ENCODE measurements at places on chromosomes 13 and 19.

DNA sequence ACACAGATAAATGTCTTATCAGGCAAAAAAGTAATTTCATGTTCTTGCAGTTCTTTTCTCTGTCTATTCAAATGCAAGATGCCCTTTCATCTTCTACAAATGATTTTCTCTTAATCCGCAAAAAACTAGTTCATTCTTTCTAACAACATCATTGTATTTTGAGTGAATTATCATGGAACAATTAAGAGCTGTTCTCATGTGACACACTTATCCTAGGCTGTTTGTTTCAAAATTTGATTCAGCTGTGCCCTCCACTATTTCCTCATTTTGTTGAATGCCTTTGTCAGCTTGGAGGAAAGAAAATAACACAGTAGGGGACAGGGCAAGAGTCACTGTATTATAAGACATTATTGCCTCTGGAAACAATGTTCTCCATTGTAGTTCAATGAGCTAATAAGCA lies 396.9 kb downstream of the KCTD12 start:
- H3K27ac ChIP-seq = no peak overlapping the region
- H3K4me3 ChIP-seq = no peak overlapping the region

DNA sequence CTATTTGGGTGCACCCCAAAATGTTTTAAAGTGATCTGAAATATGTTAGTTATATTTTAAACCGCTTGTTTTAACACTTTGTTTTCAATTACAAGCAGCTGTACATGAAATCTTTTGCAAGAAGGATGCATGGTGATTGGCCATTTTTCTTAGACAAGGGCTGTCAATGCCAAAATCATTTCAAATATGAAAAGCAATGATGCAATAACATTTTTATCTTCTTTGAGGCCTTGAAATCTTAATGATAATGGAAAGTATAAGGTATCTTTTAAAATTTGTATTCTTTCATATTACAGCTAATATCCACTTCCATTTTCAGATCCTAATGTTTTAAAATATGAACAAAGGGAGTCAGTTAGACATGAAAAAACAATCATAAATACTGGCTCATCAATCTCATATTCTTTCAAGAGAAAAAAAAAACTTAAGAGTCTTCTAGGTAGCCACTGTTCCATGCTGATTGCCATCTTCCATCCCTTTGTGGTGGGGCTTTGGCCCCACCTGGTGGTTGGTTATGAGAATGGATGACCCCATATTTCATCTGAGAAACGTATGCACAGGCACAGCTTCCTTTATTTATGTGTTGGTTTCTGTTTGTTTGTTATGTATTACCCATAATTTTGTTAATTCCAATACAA lies 330.3 kb upstream of the MIR17HG start:
- H3K27me3 ChIP-seq = no peaks in the 10 kb centered on the region
- no peaks in the 10 kb centered on the region for H3K4me1 ChIP-seq
- no peaks in the 10 kb centered on the region for H3K36me3 ChIP-seq
- no peak overlapping the region for H3K4me3 ChIP-seq
- H3K27ac ChIP-seq = no peak overlapping the region

DNA sequence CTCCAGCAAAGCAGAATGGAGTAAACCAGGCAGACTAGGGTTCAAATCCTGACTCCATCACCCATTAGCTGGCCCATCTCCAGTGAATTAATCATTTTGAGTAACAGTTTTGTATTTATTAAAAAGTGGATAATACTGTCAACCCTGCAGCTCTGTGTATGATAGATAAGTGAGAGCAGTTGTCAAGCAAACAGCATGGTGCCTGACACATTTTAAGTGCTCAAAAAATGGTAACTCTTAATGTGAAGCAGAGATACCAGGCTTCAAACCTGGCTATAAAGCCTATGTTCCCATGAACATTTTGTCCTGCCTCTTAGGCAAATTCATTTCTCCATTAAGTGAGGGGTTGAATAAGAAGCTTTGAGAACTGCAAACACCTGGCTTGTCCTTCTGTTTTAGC lies 409.6 kb downstream of the TBC1D4 start:
- no peak overlapping the region for H3K27ac ChIP-seq
- no peaks in the 10 kb centered on the region for H3K4me1 ChIP-seq
- H3K36me3 ChIP-seq = no peaks in the 10 kb centered on the region
- H3K4me3 ChIP-seq = no peak overlapping the region

GRCh38 chr19:47881757-47882156 lies 4.4 kb downstream of the SULT2A1 start:
- H3K4me3 ChIP-seq = no peak overlapping the region
- H3K36me3 ChIP-seq = no peaks in the 10 kb centered on the region
- no peaks in the 10 kb centered on the region for H3K4me1 ChIP-seq
- no peak for DNase-seq
- no peak overlapping the region for H3K27ac ChIP-seq
- H3K27me3 ChIP-seq = peaks cover 6% of the 10 kb centered on the region

GRCh38 chr19:1783874-1784273 lies 28.2 kb downstream of the ATP8B3 start:
- no peak overlapping the region for H3K4me3 ChIP-seq
- DNase-seq = no peak
- H3K4me1 ChIP-seq = no peaks in the 10 kb centered on the region
- no peak overlapping the region for H3K27ac ChIP-seq
- H3K36me3 ChIP-seq = no peaks in the 10 kb centered on the region
- H3K27me3 ChIP-seq = peaks cover 15% of the 10 kb centered on the region

GRCh38 chr13:98184792-98185191 lies 7.7 kb upstream of the RNF113B start:
- no peak for DNase-seq
- no peaks in the 10 kb centered on the region for H3K36me3 ChIP-seq
- H3K4me1 ChIP-seq = no peaks in the 10 kb centered on the region
- no peak overlapping the region for H3K4me3 ChIP-seq
- H3K27ac ChIP-seq = no peak overlapping the region

DNA sequence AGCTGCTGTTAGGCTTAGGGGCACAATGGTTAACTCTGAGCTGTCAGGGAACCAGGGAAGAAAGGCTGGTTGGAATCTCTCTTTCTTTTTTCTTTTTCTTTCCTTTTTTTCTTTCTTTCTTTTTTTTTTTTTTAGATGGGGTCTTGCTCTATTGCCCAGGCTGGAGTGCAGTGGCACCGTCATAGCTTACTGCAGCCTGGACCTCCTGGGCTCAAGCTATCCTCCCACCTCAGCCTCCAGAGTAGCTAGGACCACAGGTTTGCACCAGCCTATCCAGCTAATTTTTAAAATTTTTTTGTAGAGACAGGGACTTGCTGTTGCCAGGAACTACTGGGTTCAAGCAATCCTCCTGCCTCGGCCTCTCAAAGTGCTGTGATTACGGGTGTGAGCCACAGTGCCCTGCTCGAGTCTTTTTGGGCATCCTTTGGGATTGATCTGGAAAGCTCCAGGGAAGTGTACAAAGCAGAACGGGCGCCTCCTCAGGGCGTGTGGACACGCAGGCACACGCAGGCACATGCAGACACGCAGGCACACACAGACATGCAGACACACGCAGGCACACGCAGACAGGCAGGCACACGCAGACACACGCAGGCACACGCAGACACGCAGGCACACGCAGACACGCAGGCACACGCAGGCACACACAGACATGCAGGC lies 99.2 kb downstream of the GADD45B start:
- peaks cover under 1% of the 10 kb centered on the region for H3K36me3 ChIP-seq
- H3K27me3 ChIP-seq = peaks cover 2% of the 10 kb centered on the region
- no peak overlapping the region for H3K4me3 ChIP-seq
- H3K4me1 ChIP-seq = peaks cover 6% of the 10 kb centered on the region

DNA sequence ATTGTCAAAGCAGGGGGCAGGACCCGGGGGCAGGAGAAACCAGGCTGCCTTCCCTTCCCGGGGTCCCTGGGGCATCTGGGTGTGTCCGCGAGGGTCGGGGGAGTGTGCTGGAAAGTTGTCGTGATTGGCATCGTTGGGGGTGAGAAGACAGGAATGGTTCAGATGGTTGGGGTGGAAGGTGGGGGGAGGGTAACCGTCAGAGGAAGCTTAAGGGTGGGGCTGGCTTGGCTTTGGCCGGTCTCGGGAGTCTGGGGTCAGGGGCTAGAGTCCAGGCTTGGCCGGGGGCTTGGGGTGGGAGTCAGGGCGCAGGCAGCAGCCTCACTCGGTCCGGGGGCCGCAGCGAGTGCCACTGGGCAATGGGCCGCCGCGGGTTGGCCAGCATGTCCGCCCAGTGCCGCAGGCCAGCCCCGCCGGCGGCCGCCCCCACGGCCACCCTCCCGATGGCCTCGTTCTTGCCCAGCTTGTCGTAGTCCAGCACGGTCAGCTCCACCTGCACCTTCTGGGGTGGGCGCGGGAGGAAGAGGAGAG lies 6.8 kb upstream of the DNAAF3 start:
- H3K4me1 ChIP-seq = peaks cover 15% of the 10 kb centered on the region
- peaks cover 51% of the 10 kb centered on the region for H3K27me3 ChIP-seq
- no peak overlapping the region for H3K27ac ChIP-seq

DNA sequence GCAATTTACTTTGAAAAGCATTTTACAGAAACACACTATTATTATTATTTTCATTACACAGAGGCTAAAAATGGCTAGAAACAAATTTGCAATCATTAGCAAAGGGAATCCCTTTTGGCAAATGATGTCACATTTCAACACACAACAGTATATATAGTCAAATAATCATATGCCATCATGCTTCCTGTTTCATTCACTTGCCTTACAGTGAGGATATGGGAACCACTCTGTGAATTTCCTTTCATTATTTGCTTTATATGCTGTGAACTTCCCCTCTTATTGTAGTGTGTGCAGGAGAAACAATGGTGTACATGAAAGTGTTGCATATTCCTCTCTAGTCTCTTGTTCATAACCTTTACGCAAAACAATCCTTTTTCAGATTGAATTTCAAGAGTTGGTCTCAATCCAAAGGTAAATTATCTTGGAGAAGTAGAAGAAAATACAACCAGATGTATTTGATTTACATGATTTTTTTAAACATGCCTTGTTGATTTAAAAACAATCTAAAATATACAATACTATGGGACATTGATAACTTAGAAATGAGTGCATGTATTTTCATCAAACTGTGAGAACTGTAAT lies 657.3 kb downstream of the EFNB2 start:
- no peaks in the 10 kb centered on the region for H3K36me3 ChIP-seq
- no peak overlapping the region for H3K4me3 ChIP-seq
- DNase-seq = no peak
- H3K4me1 ChIP-seq = no peaks in the 10 kb centered on the region
- H3K27me3 ChIP-seq = no peaks in the 10 kb centered on the region

DNA sequence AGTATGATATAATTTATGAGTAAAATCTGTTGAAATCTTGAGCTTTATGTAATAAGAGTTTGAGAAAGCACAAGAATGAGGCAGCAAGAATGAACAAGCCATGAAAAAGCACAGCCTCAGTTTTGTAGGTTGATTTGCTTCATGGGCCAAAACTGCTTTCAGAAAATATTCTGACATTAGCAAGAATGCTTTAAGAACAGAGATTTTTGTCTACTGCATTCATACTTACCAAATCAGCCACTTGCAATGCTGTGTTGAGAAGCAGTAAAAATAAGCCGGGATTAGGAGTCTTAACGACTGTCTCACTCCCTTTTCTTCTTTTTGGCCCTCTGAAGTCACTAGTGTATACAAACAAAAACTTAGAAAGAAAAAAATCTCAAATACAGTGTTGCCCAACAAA lies 114.5 kb downstream of the POSTN start:
- no peaks in the 10 kb centered on the region for H3K27me3 ChIP-seq
- DNase-seq = no peak
- no peak overlapping the region for H3K4me3 ChIP-seq
- H3K27ac ChIP-seq = no peak overlapping the region

GRCh38 chr19:51137792-51138425 lies 4.2 kb upstream of the SIGLEC7 start:
- no peak overlapping the region for H3K4me3 ChIP-seq
- no peak overlapping the region for H3K27ac ChIP-seq
- peaks cover 3% of the 10 kb centered on the region for H3K27me3 ChIP-seq
- H3K36me3 ChIP-seq = no peaks in the 10 kb centered on the region
- H3K4me1 ChIP-seq = peaks cover 14% of the 10 kb centered on the region
- DNase-seq = no peak

DNA sequence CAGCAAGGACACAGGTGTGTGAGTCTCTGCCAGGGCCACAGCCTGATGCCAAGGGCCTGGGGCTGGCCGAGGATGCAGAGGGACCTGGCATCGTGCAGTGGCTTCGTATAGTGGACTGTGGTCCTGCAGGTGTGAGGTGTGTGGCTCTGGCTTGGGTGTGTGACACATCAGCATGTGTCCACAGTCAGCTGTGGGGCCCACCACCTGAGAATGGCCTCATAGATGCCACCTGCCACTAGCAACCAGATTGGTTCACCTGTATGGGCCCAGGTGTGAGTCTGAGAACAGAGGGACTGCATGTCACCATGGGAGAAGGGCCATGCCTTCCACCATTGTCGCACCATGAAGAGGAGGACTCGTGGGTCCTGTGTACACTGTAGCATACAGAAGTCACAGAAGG lies 2.4 kb downstream of the PPP1R14A start:
- H3K27me3 ChIP-seq = peaks cover 8% of the 10 kb centered on the region
- H3K27ac ChIP-seq = peak overlapping the region; percentile 23
- no peak for DNase-seq

DNA sequence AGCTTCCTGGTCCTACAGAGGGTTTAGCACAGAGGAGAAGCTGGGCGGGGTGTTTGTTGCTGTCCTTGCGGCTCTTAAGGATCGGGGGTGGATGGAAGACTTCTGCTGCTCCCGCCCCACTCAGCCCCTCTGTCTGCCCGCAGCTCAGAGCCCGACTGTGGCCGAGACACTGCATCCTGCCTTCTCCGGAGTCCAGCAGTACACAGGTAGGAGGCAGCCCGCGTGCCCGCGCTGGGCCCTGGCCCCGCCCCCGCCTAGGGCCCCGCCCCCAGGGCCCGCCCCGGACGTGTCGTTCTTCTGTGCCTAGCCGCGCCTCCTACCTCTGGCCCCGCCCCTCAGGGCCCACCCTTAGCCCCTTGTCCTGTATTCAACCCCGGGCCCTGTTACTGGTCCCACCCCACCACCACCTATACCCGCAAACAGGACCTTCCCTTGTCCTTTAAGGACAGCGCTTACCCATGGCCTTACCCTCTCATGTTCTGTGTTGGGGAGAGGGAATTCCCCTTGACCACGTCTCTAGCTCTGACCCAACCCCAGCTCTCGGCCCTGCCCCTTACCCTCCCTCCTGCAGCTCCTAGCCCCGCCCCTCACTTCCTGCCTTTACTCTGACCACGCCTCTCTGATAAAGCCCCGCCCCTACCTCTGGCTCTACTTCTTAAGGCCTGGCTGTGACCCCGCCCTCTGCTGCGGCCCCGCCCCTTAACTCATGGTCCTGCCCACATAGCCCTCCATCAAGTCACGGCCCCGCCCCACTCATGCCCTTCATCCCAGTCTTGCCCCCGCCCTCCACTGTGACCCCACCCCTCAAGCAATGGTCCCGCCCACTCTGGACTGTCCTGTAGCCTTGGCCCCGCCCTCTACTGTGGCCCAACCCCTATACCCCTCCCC lies 60.5 kb downstream of the CELF5 start:
- peaks cover 14% of the 10 kb centered on the region for H3K27me3 ChIP-seq
- no peak overlapping the region for H3K4me3 ChIP-seq
- no peak overlapping the region for H3K27ac ChIP-seq
- H3K4me1 ChIP-seq = no peaks in the 10 kb centered on the region
- DNase-seq = peak; percentile 50

DNA sequence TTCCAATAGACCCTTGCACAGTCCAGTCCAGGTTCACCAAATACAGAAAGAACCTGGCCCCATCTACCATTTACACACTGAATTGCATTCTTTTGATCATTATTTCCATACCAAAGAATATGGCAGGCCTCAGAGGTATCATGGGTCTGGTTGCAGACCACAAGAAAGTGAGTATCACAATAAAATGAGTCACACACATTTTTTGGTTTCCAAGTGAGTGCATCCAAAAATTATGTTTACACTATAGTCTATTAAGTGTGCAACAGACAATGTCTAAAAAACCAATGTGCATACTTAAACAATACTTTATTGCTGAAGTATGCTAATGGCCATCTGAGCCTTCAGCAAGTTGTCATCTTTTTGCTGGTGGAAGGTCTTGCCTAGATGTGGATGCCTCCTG lies 105.3 kb downstream of the SPACA7 start:
- no peak overlapping the region for H3K4me3 ChIP-seq
- H3K27ac ChIP-seq = no peak overlapping the region
- DNase-seq = no peak
- peaks cover 3% of the 10 kb centered on the region for H3K36me3 ChIP-seq

Measured in activated T-helper 1 cell treated with anti-CD3 and anti-CD28 coated beads, Interleukin-12 subunit alpha, Interleukin-12 subunit beta, Interleukin-2, Interleukin-4 antibody, amounts not matched to agents 30 ng/mL and 10 ng/mL and 1 ng/mL, durations not matched to agents 14 hours and 24 hours and 36 hours (primary cell).